ENCODE measurements at places on chromosomes 6 and 20.

GRCh38 chr20:17943343-17943742, 25.3 kb downstream of the SNX5 start:
- no peak for DNase-seq

- peak; percentile 65 for DNase-seq
Measured at GRCh38 chr6:71107911-71108420, 151.1 kb upstream of the B3GAT2 start.

- DNase-seq = peak; percentile 13
Measured at GRCh38 chr6:20870493-20870892, 336.2 kb downstream of the CDKAL1 start.

DNA sequence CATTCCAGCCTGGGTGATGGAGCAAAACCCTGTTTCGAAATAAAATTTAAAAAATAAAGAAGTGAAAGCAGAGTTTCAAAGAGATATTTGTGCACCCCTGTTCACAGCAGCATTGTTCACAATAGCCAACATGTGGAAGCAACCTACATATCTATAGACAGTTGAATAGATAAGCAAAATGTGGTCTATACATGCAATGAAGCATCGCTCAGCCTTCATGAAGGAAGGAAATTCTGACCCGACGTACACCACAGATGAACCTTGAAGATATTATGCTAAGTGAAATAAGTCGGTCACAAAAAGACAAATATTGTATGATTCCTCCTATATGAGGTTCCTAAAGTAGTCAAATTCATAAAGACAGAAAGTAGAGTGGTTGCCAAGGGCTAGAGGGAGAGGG, 6.5 kb upstream of the NCOA6 start:
- DNase-seq = no peak

DNA sequence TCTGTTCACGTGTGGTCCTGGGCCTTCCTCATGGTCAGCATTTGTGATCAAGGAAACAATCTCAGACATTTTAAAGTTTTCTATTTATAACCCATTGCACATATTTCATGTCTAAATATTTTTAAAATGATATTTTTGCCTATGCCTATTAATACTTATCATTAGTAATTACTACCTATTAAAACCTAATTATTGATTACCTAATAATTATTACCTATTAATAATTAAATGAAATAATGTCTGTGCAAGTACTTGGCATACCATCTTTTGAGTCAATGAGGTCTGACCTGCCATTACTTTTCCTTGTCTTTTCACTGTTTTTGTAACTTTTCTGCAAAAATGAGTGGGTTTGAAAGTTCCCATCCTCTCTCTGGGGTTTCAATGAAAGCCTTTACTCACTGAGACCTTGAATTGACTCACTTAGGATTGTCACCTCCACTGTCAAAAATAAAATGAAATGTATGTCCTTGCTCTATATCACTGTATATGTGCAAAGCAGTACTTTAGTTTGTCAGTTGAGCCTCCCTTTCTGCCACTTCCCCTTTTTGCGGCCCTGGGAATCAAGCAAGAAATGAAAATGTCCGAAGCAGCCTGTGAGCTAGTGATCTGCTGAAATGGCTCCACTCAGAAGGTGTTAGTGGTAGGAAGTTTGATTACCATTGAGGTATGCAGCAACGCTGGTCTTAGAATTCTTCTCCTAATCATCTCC, 87.8 kb downstream of the L3MBTL3 start:
- no peak for DNase-seq

DNA sequence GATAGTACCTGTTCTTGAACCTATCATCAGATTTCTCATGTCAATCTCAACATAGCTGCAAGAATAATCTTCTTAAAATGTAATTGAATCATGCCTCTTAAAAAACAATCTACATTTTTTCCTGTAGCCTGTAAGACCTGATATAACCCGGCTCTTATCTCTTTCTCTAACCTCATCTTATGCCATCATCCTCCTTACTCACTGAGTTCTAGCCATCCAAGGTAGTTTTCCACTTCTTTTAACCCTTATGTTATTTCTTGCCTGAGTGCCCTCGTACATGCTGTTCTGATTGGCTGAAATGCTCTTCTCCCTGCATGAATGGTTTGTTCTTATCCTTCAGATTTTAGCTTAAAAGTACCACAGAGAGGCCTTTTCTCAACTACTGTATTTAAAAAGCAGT, 16.4 kb downstream of the SLC17A5 start:
- no peak for DNase-seq

DNA sequence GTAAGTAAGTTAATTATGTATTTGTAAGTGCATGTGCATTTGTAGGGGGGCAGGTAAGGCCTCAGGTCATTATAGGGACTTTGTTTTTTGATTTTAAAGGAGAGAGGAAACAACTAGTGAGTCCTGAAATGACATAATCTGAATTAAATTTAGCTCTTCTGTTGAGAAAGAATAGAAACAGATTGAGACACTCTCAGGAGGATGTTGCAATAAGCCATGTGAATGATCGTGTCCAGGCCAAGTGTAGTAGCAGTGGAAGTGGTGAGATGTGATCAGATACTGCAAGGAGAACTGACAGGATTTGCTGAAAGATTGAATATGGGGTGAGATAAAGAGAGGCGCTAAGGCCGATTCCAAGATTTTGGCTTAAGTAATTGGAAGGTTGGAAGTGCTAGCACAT, 2.6 kb upstream of the CENPW start:
- no peak for DNase-seq

DNA sequence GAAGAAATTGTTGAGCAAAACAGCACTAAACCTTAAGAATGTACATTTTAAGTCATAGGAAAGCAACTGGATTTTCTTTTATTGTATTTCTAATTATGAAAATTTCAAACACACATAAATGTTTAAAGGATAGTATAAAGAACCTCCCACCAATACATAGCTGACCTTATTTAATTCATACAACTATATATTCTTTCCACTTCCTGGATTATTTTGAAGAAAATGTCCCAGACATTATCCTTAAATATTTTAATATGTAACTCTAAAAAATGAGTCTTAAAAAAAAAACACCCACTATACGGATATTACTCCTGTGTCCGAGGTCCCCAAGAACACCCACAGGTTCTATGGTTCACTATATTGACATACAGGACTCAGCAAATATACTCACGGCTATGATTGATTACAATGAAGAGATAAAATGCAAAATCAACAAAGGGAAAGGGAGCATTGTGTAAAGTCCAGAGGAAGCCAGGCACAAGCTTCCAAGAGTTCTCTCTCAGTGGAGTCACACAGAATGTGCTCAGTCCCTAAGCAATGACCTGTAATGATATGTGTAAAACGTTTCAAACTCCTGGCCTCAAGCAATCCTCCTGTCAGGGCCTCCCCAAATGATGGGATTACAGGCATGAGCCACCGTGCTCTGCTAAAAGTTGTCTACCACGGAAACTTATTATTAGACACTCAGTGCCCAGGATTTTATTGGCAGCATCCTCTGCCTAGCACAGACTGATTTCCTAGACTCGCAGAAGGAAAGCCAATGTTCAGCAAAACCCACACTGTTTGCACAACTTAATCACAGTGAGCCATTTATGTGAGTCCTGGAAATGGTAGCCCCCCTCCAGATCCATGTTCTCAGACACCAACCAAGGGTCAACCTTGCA, 23.2 kb downstream of the GLYATL3 start:
- peak; percentile 68 for DNase-seq

- DNase-seq = no peak
Measured at GRCh38 chr6:106512048-106512967, 117.0 kb downstream of the RTN4IP1 start.

- no peak for DNase-seq
Measured at GRCh38 chr6:16766043-16766536, 4.8 kb upstream of the ATXN1 start.

GRCh38 chr6:701700-702479, 9.0 kb upstream of the EXOC2 start:
- DNase-seq = no peak

Measured in SHP77 (cell line).